ENCODE measurements at places on chromosomes 7 and 10.
A peak's percentile ranks its signal among the peaks of the same experiment; 100 is the strongest.

GRCh38 chr10:124491105-124491504 lies 29.5 kb downstream of the LHPP start:
- no peak for DNase-seq

GRCh38 chr7:50648076-50648475 lies 82.9 kb upstream of the DDC start:
- peak; percentile 45 for DNase-seq

DNA sequence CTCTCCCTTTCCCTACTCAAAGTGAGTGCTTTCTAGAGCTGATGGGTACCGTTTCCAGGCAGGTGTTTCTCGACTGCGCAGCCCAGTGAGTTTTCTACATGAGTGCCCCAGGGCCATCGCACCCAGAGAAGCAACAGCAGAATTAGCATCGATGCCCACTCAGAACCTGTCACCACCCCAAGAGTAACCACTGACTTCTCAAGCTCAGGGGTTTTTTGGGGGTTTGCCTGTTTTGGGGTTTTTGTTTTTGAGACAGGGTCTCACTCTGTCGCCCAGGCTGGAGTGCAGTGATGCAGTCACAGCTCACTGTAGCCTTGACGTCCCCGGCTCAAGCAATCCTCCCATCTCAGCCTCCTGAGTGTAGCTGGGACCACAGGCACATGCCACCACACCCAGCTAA lies 25.7 kb downstream of the SNX8 start:
- no peak for DNase-seq

DNA sequence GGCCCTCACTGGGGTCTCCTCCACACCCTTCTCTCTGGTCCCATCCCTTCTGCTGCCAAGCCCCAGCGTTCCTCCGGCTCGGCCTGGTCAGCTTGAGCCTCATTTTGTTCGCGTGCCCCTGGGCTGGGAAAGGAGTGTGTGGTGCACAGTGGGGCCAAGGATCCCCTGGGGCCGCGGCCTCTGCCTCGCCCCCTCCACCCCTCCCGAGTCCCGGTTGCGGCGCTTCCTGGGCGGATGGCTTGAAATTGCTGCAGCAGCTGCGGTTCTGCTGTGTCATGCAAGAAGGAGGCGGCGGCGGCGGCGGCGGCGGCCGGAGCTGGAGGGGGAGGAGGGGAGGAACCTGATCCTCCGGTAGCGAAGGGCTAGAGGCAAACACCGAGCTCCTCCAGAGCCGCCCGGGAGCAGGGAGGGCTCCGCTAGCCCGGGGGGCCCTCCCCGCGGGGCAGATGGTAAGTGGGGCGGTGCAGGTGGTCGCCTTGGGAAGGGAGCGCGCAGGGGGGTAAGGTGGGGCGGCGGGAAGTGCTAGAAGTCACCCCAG lies 217.8 kb upstream of the MKLN1 start:
- peak; percentile 77 for DNase-seq

- no peak for DNase-seq
Observed at GRCh38 chr7:33750177-33750576, 155.2 kb upstream of the BMPER start.

- DNase-seq, result peak; percentile 71
Observed at GRCh38 chr7:44291066-44291732, 34.2 kb downstream of the CAMK2B start.

DNA sequence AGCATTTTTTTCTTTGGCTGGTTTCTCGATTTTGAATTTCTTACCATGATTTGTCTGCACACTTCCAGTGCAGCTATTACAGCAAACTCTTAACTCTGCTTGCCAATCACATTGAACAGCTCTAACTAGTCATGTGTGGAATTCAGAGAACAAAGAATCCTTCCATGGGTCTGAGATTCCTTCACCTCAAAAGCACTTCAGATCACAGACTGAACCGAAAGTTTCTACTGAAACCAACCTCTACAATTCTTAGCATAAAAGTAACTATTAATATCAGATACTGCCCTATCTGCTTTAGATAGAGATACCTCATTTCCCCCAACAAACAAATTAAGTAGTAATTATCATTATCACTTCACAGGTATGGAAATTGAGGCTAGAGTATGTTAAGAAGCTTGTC lies 56.5 kb upstream of the SP4 start:
- no peak for DNase-seq

- peak; percentile 78 for DNase-seq
Observed at GRCh38 chr10:122475100-122475499, 13.7 kb downstream of the HTRA1 start.

DNA sequence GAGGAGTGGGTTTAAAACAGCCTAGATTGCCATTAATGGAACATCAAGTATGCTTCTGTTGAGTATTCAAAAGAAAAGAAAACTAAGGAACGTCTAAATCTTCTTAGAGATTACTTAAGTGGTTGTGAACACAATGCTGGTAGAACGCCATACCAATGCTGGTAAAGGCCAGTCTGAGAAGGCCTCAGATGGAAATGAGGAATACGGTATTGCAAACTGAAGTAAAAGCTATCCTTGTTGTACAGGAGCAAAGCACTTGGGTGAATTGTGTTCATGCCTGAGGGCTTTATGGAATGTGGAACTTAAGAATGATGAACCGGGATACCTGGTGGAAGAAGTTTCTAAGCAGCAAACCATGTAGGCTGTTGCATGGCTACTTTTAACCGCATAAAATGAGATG lies 208.0 kb downstream of the KCND2 start:
- no peak for DNase-seq

DNA sequence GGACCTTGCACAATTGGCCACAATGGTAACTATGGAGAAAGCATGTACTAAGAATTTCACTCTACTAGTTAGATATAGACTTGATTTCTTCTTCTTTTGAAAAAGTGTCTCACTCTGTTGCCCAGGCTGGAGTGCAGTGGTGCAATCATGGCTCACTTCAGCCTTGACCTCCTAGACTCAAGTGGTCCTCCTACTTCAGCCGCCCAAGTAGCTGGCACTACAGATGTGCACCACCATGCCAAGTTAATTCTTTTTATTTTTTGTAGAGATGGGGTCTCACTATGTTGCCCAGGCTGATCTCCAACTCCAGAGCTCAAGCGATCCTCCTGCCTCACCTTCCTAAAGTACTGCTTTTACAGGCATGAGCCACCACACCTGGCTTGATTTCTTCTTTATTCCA lies 29.1 kb downstream of the ASAH2 start:
- DNase-seq, result no peak

Data from tibial artery (tissue), 4 donors.